Tibial nerve (tissue), 4 donors: ENCODE measurements at places on chromosomes 2 and 18.

- no peak for DNase-seq
- H3K27ac ChIP-seq, result no peak overlapping the region
- no peaks in the 10 kb centered on the region for H3K36me3 ChIP-seq
- no peak overlapping the region for H3K4me3 ChIP-seq
- no peaks in the 10 kb centered on the region for H3K4me1 ChIP-seq
Observed at GRCh38 chr2:237149425-237149824, 63.7 kb downstream of the COPS8 start.

- no peak overlapping the region for H3K27ac ChIP-seq
- H3K4me1 ChIP-seq, result no peaks in the 10 kb centered on the region
- DNase-seq, result no peak
Observed at GRCh38 chr2:195279840-195280427, 377.1 kb upstream of the SLC39A10 start.

- H3K27me3 ChIP-seq, result no peaks in the 10 kb centered on the region
- no peak for DNase-seq
- no peak overlapping the region for H3K27ac ChIP-seq
- H3K4me3 ChIP-seq, result no peak overlapping the region
- H3K36me3 ChIP-seq, result peaks cover 79% of the 10 kb centered on the region
Observed at GRCh38 chr2:219210886-219211362, 4.3 kb downstream of the ZFAND2B start.

DNA sequence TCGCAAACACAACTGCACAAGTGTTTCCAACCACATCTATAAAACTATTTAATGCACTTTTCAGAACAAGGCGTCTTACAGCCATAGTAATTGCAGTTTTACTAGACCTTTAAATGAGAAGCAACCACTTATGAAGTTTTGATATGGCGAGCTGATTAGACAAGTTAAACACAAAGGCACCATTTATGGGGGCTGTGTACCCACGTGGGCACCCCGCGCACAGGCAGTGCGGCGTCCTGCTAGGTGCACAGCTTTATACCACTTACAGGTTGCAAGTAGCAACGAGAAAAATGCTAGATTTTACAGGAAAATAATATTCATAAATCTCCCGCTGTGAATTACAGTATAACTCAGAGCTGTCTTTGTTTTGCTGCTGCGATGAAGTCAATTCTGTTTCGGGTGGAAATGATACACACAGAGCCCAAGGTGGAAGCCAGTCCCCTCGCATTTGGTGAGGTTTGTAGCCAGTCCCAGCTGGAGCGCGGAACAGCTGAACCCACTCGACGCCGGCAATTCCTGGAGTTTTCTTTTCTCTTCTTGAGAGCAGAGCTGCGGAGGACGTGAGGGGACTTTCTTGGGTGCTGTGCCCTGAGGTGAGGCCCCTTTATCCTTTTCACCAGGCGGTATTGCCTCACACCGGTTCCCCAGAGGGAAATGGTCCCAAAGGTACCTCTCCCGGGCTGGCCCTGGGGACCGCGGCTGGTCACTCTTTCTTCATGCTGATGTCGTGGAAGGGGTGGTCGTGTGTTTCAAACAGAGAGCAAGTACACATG is 76.7 kb downstream of the PTGR3 start:
- H3K27ac ChIP-seq, result no peak overlapping the region
- peaks cover 6% of the 10 kb centered on the region for H3K4me1 ChIP-seq
- DNase-seq, result no peak
- no peaks in the 10 kb centered on the region for H3K36me3 ChIP-seq
- no peaks in the 10 kb centered on the region for H3K27me3 ChIP-seq
- no peak overlapping the region for H3K4me3 ChIP-seq

DNA sequence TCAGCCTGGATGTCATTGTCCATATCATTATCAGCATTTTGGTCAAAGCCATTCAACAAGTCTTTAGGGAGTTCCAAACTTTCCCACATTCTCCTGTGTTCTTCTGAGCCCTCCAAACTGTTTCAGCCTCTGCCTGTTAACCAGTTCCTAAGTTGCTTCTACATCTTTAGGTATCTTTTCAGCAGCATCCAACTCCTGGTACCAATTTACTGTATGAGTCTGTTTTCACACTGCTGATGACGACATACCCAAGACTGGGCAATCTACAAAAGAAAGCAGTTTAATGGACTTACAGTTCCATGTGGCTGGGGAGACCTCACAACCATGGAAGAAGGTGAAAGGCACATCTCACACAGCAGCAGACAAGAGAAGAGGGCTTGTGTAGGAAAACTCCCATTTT is 94.2 kb downstream of the GULP1 start:
- H3K27me3 ChIP-seq, result no peaks in the 10 kb centered on the region
- no peak overlapping the region for H3K4me3 ChIP-seq

- no peak for DNase-seq
- H3K36me3 ChIP-seq, result no peaks in the 10 kb centered on the region
- H3K4me1 ChIP-seq, result peaks cover 44% of the 10 kb centered on the region
- H3K4me3 ChIP-seq, result no peak overlapping the region
- no peaks in the 10 kb centered on the region for H3K27me3 ChIP-seq
- H3K27ac ChIP-seq, result no peak overlapping the region
Observed at GRCh38 chr2:190656301-190656700, 7.4 kb downstream of the NAB1 start.

GRCh38 chr2:36731941-36732672 is 35.6 kb downstream of the VIT start:
- no peaks in the 10 kb centered on the region for H3K27me3 ChIP-seq
- no peaks in the 10 kb centered on the region for H3K4me1 ChIP-seq
- DNase-seq, result no peak
- H3K4me3 ChIP-seq, result no peak overlapping the region
- no peak overlapping the region for H3K27ac ChIP-seq

- H3K27me3 ChIP-seq, result no peaks in the 10 kb centered on the region
- H3K36me3 ChIP-seq, result no peaks in the 10 kb centered on the region
- no peak for DNase-seq
Observed at GRCh38 chr2:160731856-160732255, 238.2 kb upstream of the RBMS1 start.

DNA sequence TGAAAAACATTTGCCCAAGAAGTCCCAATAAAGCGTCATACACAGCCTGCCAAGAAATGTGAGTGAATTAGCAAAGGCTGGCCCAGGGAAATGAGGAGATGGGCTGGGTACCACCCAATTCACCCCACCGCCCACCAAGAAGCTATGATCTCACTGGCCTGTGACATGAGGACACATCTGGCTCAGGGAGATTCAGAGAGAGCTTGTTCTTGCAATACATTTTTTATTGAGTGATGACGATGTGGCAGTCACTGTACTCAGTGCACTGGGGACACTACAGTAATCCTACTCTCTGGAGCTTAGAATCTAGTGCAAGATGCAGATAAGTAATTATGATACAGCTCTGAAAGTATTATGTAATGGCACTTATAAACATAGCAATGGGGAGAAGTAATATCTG is 64.6 kb upstream of the IGFBP2 start:
- H3K4me1 ChIP-seq, result peaks cover 18% of the 10 kb centered on the region
- no peak overlapping the region for H3K27ac ChIP-seq
- no peaks in the 10 kb centered on the region for H3K36me3 ChIP-seq
- DNase-seq, result no peak

GRCh38 chr2:179440642-179441251 is 176.1 kb upstream of the SESTD1 start:
- no peaks in the 10 kb centered on the region for H3K36me3 ChIP-seq
- DNase-seq, result no peak
- H3K4me1 ChIP-seq, result no peaks in the 10 kb centered on the region

DNA sequence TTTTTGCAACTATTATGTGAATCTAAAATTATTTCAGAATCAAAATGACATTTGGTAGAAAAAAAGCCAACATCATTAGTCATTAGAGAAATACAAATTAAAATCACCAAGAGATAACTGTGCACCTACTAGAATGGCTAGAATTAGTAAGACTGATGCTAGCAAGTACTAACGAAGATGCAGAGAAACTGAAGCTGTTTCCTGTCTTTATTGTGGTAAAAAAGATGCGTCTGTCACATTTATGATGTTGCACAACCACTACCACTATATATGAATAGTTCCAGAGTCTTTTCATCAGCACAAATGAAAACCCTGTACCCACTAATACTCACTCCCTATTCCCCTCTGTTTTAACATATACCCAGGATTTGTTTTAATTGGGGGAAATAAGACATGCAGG is 16.7 kb upstream of the TWIST2 start:
- peaks cover 3% of the 10 kb centered on the region for H3K27me3 ChIP-seq
- H3K36me3 ChIP-seq, result no peaks in the 10 kb centered on the region
- H3K4me1 ChIP-seq, result no peaks in the 10 kb centered on the region
- no peak for DNase-seq
- no peak overlapping the region for H3K27ac ChIP-seq
- no peak overlapping the region for H3K4me3 ChIP-seq

GRCh38 chr18:56235481-56236013 is 402.8 kb downstream of the TXNL1 start:
- H3K4me3 ChIP-seq, result no peak overlapping the region
- no peaks in the 10 kb centered on the region for H3K36me3 ChIP-seq
- no peaks in the 10 kb centered on the region for H3K27me3 ChIP-seq

GRCh38 chr18:69109686-69110085 is 291.0 kb upstream of the DOK6 start:
- no peak for DNase-seq
- no peaks in the 10 kb centered on the region for H3K27me3 ChIP-seq
- no peak overlapping the region for H3K4me3 ChIP-seq
- H3K27ac ChIP-seq, result no peak overlapping the region

DNA sequence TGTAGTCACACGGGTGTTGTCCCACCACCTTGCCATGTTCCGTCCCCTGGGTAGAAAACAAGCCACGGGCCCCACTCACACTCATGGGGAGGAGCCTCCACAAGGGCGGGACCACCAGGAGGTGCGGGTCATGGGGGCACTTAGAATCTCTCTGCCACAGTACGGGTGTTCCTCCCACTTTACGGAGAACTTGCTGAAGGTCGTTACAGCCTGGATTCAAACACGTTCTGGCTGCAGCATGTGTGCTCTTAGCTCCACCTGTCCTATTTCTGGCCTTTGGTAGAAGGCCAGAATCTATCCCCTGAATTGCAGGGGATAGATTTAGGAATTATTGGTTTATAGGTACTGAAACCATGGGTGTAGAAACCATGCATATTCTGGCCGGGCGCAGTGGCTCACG is 14.9 kb upstream of the CEP192 start:
- DNase-seq, result no peak
- no peak overlapping the region for H3K27ac ChIP-seq
- no peaks in the 10 kb centered on the region for H3K4me1 ChIP-seq
- H3K4me3 ChIP-seq, result no peak overlapping the region
- H3K27me3 ChIP-seq, result no peaks in the 10 kb centered on the region
- H3K36me3 ChIP-seq, result no peaks in the 10 kb centered on the region

DNA sequence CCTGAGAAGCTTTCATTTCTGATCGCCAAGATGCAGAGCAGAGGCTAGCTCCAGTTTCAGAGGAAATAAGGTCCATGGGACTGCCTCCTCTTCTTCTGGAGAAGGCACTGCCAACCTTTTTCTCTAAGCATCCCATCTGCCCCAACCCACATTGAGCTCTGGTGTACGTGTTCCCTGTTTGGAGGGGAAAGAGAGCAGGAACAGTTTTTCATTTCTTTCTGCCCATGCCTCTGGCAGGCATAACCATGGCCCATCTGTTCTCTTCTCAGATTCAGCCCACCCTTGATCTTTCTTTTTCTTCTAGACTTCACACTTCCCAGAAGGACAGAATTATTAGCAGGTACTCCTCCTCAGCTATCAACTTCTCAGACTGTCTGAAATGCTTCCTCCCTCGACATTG is 1110.3 kb upstream of the KLHL29 start:
- H3K27me3 ChIP-seq, result no peaks in the 10 kb centered on the region
- no peak overlapping the region for H3K4me3 ChIP-seq
- H3K27ac ChIP-seq, result no peak overlapping the region

DNA sequence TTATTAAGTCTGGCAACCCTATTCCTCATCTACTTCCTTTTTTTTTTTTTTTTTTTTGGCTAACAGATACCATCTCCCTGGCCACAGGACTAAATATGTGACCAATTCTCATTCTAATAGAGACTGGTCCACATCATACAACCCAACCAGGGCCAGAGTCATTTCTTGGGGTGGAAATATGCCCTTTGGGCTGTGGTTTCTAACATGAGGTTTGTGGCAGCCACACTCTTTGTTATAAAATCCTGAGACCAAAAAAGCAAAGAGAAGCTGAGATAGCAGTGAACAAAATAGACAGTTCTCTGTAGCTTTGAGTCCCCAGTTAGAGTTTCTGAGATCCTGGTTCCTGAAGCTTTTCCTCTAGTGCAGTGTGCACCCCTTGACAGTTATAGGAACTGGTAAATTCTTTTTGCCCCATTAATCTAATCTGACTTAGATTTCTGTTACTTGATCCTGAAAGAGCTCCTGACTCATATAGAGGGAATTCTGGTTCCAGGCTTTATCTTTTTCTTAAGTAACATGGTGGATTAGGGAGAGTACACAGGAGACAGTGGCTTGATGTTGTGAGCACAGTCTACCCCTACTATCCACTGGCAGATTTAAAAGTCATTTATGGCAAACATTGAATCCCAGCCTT is 86.8 kb downstream of the MAIP1 start:
- H3K4me1 ChIP-seq, result no peaks in the 10 kb centered on the region
- no peaks in the 10 kb centered on the region for H3K36me3 ChIP-seq
- no peak overlapping the region for H3K4me3 ChIP-seq
- H3K27me3 ChIP-seq, result no peaks in the 10 kb centered on the region

GRCh38 chr2:125644257-125644656 is 1011.7 kb upstream of the GYPC start:
- DNase-seq, result no peak
- no peaks in the 10 kb centered on the region for H3K4me1 ChIP-seq
- no peak overlapping the region for H3K4me3 ChIP-seq
- no peak overlapping the region for H3K27ac ChIP-seq

GRCh38 chr18:11842562-11842961 is 8.7 kb upstream of the CHMP1B start:
- H3K4me1 ChIP-seq, result no peaks in the 10 kb centered on the region
- H3K27ac ChIP-seq, result no peak overlapping the region
- H3K27me3 ChIP-seq, result no peaks in the 10 kb centered on the region
- DNase-seq, result no peak

- H3K27ac ChIP-seq, result no peak overlapping the region
- H3K4me1 ChIP-seq, result no peaks in the 10 kb centered on the region
- no peak overlapping the region for H3K4me3 ChIP-seq
- no peak for DNase-seq
Observed at GRCh38 chr18:9488538-9488937, 13.2 kb downstream of the RALBP1 start.

- H3K36me3 ChIP-seq, result no peaks in the 10 kb centered on the region
- peaks cover 10% of the 10 kb centered on the region for H3K4me1 ChIP-seq
- no peak overlapping the region for H3K27ac ChIP-seq
- no peak for DNase-seq
- H3K27me3 ChIP-seq, result no peaks in the 10 kb centered on the region
Observed at GRCh38 chr2:24046599-24046929, 627 bp downstream of the WDCP start.

GRCh38 chr2:127079358-127079920 is 27.5 kb downstream of the BIN1 start:
- H3K27me3 ChIP-seq, result no peaks in the 10 kb centered on the region
- no peaks in the 10 kb centered on the region for H3K36me3 ChIP-seq
- peaks cover 84% of the 10 kb centered on the region for H3K4me1 ChIP-seq
- no peak overlapping the region for H3K4me3 ChIP-seq
- H3K27ac ChIP-seq, result peak overlapping the region; percentile 84
- no peak for DNase-seq

GRCh38 chr18:11149441-11150270 is at the start of gene PIEZO2:
TSS of gene PIEZO2 (minus strand) at chr18:11149569. CDS start at chr18:11148588, 981 bp downstream.
- H3K4me3 ChIP-seq, result peak within 1 kb of the TSS; percentile 60
- H3K27ac ChIP-seq, result peak within 1 kb of the TSS; percentile 11
- H3K4me1 ChIP-seq, result peaks cover 44% of the 10 kb centered on the region
- H3K36me3 ChIP-seq, result no peaks in the 10 kb centered on the region
- DNase-seq, result peak; percentile 31
- H3K27me3 ChIP-seq, result peaks cover 27% of the 10 kb centered on the region
